Naive thymus-derived CD4-positive, alpha-beta T cell (primary cell): ENCODE measurements at places on chromosomes 7 and 10.

- H3K27ac ChIP-seq, result no peak overlapping the region
- H3K4me3 ChIP-seq, result no peak overlapping the region
- no peaks in the 10 kb centered on the region for H3K36me3 ChIP-seq
- H3K27me3 ChIP-seq, result no peaks in the 10 kb centered on the region
Measured at GRCh38 chr10:4344492-4344994, 481.5 kb upstream of the AKR1E2 start.

- no peaks in the 10 kb centered on the region for H3K27me3 ChIP-seq
- no peak overlapping the region for H3K4me3 ChIP-seq
- H3K4me1 ChIP-seq, result no peaks in the 10 kb centered on the region
- no peaks in the 10 kb centered on the region for H3K36me3 ChIP-seq
Measured at GRCh38 chr7:138842111-138842510, 44.1 kb upstream of the ATP6V0A4 start.

DNA sequence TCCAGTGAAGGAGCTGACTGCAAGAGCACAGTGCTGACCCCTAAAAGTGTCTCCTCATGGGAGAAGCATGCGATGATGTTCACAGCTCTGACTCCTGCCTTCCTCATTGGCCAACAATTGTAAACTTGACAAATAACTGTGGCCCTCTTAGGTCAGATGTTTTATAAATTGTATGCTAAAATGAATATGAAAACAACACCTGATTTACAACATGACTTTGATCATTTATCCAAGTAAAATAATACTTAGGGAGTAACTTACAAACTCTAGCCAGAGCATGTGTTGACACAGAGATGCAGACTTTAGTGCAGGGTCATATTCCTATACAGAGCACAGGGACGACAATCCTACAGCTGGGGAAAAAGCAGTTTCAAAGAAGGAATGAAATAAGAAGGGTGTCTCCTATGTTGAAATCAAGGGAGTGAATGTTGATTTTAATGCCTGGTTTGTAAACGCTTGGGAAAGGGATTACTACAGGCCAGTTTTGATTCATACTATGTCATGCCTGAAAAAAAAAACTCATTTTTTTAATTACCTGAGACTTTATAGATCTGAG lies 391.4 kb upstream of the AKR1E2 start:
- H3K27me3 ChIP-seq, result no peaks in the 10 kb centered on the region
- H3K27ac ChIP-seq, result no peak overlapping the region
- no peak for DNase-seq
- H3K4me1 ChIP-seq, result no peaks in the 10 kb centered on the region
- no peaks in the 10 kb centered on the region for H3K36me3 ChIP-seq

- no peak overlapping the region for H3K27ac ChIP-seq
- DNase-seq, result no peak
- no peaks in the 10 kb centered on the region for H3K27me3 ChIP-seq
Measured at GRCh38 chr10:71330789-71331404, 11.8 kb downstream of the SLC29A3 start.

GRCh38 chr7:3937605-3938004 lies 636.6 kb downstream of the SDK1 start:
- no peaks in the 10 kb centered on the region for H3K36me3 ChIP-seq
- H3K27ac ChIP-seq, result no peak overlapping the region
- no peak for DNase-seq

- H3K27ac ChIP-seq, result no peak overlapping the region
- no peaks in the 10 kb centered on the region for H3K27me3 ChIP-seq
- DNase-seq, result no peak
Measured at GRCh38 chr10:7070950-7071349, 339.9 kb downstream of the SFMBT2 start.

DNA sequence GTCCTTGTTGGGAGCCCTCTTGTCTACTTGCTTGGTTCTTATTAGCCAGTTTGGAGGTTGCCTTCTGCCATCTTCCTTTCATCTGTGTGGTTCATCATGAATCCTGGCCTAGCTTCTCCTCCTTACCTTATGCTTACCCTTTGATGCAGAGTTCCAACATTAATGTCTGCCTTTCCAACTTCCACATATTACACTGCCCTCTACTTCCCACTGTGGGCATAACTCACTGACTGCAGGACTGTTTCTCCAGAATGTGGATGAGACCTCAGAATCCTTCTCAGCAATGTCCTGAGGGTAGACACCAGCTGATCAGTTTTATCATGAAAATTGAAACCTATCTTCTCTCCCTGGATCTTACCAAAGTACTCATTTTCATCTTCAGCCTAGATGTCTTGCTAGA lies 491.0 kb downstream of the LRMDA start:
- H3K36me3 ChIP-seq, result no peaks in the 10 kb centered on the region
- no peak overlapping the region for H3K4me3 ChIP-seq
- H3K27me3 ChIP-seq, result no peaks in the 10 kb centered on the region
- no peak for DNase-seq
- H3K27ac ChIP-seq, result no peak overlapping the region

- no peak overlapping the region for H3K4me3 ChIP-seq
- H3K27me3 ChIP-seq, result no peaks in the 10 kb centered on the region
- no peak overlapping the region for H3K27ac ChIP-seq
Measured at GRCh38 chr7:19749658-19750057, 23.8 kb downstream of the TMEM196 start.

GRCh38 chr10:68938117-68938516 lies 17.9 kb upstream of the DDX21 start:
- H3K4me3 ChIP-seq, result no peak overlapping the region
- no peak for DNase-seq
- H3K27ac ChIP-seq, result no peak overlapping the region
- H3K36me3 ChIP-seq, result peaks cover 45% of the 10 kb centered on the region

- no peak overlapping the region for H3K27ac ChIP-seq
- no peaks in the 10 kb centered on the region for H3K36me3 ChIP-seq
- DNase-seq, result no peak
- no peak overlapping the region for H3K4me3 ChIP-seq
- no peaks in the 10 kb centered on the region for H3K27me3 ChIP-seq
- H3K4me1 ChIP-seq, result no peaks in the 10 kb centered on the region
Measured at GRCh38 chr7:71157757-71158156, 25.8 kb downstream of the GALNT17 start.

GRCh38 chr7:44272456-44272855 lies 52.9 kb downstream of the CAMK2B start:
- H3K27me3 ChIP-seq, result no peaks in the 10 kb centered on the region
- H3K36me3 ChIP-seq, result no peaks in the 10 kb centered on the region
- H3K4me1 ChIP-seq, result no peaks in the 10 kb centered on the region

- DNase-seq, result peak; percentile 93
- peaks cover 5% of the 10 kb centered on the region for H3K4me1 ChIP-seq
- no peaks in the 10 kb centered on the region for H3K36me3 ChIP-seq
- H3K27me3 ChIP-seq, result no peaks in the 10 kb centered on the region
Measured at GRCh38 chr7:6008668-6009611, at the start of the genes AIMP2 and PMS2. TSS of gene AIMP2 (plus strand) at chr7:6009272. CDS start at chr7:6009364, 92 bp downstream. TSS of gene PMS2 (minus strand) at chr7:6009049. CDS start at chr7:6009019, 30 bp downstream.

DNA sequence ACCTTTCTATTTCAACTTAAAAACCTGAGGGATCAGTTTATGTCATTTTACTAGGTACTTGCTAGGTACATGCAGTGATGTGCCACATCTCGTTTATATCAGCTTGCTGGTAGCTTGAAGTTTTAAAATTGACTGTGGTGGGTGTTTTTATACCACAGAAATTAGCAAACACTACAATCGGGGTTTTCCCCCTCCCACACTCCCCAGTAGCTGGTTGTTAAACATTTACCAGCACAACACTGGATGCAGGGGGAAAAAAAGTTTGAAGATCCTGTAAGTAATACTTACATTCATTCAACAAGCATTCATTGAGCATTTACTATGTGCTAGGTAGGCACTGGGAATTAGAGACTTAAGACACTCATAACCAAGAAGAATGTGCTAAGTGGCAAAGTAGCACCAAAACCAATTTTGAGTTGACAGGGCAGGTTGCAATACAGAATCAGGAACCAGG lies 32.6 kb downstream of the USP6NL start:
- no peaks in the 10 kb centered on the region for H3K36me3 ChIP-seq
- no peaks in the 10 kb centered on the region for H3K27me3 ChIP-seq
- H3K27ac ChIP-seq, result no peak overlapping the region
- no peaks in the 10 kb centered on the region for H3K4me1 ChIP-seq
- DNase-seq, result no peak

GRCh38 chr7:142442396-142442795 lies 184.5 kb upstream of the PRSS58 start:
- no peaks in the 10 kb centered on the region for H3K27me3 ChIP-seq
- H3K4me1 ChIP-seq, result no peaks in the 10 kb centered on the region
- no peaks in the 10 kb centered on the region for H3K36me3 ChIP-seq
- DNase-seq, result no peak

DNA sequence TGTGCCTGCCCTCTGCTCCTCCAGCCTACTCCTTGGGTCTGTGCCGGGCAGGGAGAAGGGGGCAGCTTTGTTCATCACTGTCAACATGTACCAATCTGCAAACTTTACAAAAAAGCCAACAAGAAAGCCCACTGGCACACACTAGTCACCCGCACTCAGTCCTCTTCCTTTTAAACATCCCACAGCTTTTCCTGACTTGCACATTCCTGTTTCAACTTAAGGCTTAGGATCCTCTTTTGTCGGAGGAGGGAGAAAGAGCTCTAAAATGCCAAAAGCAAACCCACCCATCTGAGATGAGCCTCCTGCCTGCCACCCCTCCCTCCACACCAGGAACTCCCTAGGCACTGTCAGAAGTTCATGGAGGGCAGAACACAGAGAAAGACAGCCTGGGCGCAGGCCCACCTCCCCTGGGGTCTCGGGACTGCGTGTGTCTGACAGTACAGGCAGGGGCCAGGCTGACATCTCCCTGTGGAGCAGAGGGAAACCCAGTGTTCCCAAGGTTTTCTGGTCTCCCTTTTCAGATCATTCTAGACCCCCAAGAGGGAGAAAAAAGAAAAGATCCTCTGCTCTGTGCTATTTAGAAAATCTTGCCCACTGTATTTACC lies 5.4 kb downstream of the PDIA4 start:
- H3K27ac ChIP-seq, result no peak overlapping the region
- H3K4me1 ChIP-seq, result peaks cover 17% of the 10 kb centered on the region
- H3K27me3 ChIP-seq, result no peaks in the 10 kb centered on the region
- no peaks in the 10 kb centered on the region for H3K36me3 ChIP-seq
- no peak overlapping the region for H3K4me3 ChIP-seq
